ENCODE measurements at places on chromosomes 2 and 18.

DNA sequence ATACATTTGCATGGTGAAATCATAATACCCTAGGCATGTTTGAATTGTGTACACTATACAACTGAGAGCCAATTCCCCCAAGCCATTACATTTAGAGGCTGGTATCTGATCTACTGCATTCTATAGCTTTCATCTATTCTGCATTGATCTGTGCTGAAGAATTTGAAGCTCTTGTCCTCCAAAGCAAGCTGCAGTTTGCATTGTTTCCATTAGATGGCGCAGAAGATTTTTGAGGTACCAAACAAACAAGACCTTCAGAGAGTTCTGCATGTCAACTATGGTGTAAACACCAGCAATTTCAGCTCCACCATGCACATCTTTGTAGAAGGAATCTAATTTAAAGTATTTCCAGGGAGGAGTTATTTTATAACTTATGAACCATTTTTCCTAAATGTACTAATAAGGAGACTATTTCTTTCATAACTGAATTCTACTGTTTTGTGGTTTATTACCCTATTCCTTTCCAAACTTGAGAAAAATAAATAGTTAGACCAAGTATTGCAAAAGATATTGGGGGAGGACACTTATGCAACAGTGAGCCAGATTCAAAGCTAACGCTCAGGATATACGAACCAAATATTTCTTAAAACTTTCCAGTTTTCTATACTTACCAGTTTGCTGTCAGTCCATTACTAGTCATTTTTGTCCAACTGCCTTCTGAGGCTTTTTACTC lies 761.8 kb upstream of the ACVR2A start:
- peak; percentile 11 for DNase-seq

DNA sequence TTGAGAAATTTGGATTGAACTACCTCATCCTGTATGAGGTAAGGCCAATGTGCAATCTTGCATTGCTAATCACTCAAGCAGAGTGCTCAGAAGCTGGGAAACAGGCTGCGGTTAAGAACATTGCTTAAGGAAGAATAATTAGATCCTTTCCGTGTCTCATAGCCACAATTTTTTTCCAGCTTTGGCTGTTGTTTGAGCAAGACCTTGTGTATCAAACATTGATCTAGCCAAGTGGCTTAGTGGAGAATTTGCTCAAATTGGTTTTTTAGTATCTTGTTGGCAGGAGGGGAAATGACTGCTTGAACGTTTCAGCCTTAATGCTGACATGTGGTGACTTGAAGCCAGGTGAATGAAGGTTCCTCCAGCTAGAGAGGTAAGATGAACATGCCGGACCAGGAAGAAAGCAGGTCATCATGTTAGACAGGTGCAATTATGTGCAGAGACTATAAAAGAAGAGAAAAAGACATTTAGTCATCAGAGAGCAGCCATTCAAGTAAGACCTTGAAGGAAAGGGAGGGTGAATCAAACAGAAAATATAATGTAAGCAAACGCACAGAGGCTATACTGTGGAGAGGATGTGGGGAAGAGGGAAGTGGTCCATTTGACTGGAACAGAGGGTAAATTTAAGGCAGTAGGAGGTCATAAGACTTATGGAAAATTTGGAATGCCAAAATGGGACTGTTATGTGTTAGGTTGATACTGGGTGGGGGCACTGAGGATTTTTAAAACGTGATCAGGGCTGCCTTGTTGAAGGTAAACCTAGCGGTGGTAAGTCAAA lies 98.9 kb upstream of the CYP1B1 start:
- DNase-seq = no peak

GRCh38 chr2:230400454-230400853 lies 15.5 kb upstream of the SP100 start:
- no peak for DNase-seq

DNA sequence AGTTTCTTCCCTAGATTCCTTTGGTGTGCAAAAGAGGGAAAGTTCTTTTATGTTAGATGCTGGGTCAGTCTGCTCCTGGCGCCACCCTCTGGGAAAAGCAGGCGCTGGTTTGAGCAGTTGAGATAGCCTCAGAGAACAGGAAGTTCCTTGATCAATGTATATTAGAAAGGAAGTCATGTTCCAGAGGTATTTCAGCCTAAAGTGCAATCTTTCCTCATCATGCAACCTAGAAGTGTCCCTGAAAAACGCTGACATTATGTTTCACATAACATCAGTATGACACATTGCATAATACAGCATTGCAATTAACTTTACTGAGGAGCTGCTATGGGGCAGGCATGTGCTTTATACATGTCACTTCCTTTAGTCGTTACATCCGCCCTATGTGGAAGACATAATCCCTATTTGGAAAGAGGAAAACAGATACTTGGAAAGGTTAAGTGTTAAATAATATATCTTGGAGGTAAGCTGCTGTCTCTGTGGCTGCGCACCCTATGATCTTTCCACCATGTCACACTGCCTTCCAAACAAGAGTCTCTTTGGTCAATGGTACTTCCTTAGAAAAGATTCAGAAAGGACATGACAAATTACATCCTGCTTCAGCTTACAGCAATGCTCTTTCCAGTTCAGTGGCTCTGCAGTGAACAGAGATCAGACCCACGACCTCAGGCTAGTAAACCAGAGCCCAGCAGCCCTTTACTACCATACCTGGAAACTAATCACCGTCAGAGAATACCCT lies 369.7 kb downstream of the RAD51AP2 start:
- DNase-seq = peak; percentile 36

All from H7 (cell line).